ENCODE measurements at places on chromosomes 6 and 20.

- DNase-seq, result no peak
These were observed 186.0 kb downstream of the TAF4 start for GRCh38 chr20:61879694-61880093.

DNA sequence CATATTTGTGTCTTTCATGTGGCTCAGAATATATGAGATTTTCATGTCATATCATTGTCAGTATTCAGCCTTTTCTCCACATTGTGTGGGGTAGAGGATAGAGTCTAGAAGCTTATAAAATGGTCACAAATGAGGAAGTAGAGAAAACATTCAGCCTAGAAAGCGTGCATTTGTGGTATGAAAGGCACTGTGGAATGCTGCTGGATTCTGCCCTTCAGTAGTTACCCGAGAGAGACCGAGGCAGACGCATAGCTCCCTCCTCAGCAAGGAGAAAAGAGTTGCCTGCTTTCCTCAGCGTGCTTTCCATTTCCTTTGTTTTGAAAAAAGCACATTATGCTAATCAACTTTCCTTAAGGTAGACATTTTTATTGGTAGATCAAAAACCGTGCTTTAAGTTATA lies 28.7 kb downstream of the MYB start:
- no peak for DNase-seq

GRCh38 chr6:56037601-56038000 lies 162.2 kb upstream of the BMP5 start:
- no peak for DNase-seq

GRCh38 chr6:113208726-113209125 lies 648.4 kb upstream of the MARCKS start:
- DNase-seq, result no peak

GRCh38 chr6:68901044-68901443 lies 266.0 kb downstream of the ADGRB3 start:
- DNase-seq, result no peak

DNA sequence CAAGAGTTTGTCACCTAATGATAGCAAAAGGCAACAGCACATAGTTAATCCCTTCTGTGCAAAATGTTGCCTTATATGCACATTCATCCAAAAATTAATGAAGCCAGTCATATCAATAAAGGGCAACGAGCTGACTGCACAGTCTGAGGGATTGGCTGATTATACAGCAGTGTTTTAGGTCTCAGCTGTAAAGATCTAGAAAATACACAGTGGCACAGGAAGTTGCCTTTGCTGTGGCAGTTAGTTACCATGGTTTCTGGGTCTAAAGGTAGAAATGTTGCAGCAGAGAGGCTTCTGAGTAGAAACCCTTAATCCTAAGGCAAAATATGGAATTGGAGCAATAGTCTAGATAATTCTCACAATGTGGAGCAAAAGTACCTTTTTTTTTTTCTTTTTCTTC lies 89.7 kb downstream of the SMPDL3A start:
- no peak for DNase-seq

DNA sequence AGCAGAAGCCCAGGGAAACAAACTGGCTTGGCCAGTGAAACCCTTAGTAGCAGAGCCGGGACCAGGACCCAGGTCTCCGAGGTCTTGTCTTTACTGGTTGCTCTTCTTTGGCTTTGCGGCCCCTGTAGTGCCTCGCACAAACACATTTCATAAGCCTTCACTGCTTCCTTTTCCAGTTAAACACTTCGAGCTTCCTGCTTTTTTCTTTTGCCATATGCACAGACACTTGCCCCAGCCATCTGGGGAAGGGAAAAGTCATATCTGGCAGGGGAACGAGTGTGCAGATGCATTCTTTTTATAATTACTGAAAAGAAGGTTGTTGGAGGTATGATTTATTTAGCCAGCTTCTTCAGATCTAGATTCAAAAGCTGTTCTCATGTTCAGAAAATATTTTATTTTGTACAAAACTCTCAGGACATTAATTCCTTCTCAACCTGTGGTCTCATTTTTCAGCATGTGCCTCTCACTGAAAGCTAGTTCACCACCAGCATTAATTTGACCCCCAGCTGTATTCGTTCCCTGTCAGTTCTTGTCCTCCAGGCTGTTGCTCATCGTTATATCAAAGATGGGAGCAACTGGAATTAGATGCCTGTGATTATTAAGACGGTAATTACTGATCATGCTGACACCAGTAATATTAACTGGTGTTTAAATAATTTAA lies 19.2 kb downstream of the KLHL32 start:
- no peak for DNase-seq

DNA sequence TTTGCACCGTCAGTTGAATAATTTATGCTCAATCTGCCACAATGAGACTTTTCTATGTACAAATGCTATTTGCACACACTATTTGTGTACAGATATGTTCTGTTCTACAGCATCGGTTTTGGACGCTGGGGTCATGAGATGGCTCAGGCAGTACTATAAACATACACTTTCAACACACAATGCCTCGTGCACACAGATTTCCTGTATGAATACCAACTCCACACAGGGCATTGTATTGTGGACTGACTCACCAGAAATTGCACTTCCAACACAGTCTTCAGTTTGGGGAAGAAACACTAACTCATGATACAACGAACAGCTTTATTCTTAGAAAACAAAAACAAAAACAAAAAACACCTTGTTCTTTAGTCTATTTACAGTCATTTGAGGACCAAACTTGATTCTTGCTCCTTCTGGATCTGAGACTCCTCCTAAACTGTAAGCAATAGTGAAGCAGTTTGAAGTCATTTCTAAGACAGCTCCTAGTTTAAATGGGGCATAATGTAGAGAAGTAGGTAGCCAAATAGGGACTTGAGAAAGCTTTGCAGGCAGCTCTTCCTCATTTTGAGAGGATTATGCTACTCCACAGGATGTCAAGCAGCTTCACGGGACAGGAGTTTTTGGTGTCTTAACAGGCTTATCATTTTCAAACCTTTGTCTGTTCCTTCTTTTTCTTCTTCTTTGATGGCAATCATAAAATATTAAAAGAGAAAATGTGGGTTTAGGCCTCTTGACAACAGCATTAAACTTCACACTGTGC lies 33.7 kb downstream of the GJA10 start:
- DNase-seq, result no peak

- no peak for DNase-seq
These were observed 152.7 kb upstream of the ENPP5 start for GRCh38 chr6:46323312-46323965.

DNA sequence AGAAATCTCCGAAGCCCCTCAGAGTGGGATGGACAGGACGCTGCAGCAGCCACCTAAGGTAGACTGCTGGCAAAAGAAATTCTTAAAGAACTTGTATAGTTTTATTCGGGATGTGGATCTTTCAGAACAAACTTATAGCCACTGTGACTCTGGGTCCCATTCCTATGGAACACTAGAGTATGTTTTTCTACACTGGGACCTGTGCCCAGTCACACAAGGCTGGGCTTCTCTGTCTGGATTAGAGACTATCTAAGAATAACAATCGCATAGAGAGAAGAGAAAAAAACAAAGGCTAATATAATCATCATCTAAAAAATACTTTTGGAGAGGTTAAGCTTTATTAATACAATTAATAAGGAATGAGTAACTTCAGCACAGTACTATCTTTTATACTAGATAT lies 28.9 kb downstream of the RMND1 start:
- DNase-seq, result no peak

GRCh38 chr6:20706238-20706938 lies 172.1 kb downstream of the CDKAL1 start:
- DNase-seq, result no peak

- no peak for DNase-seq
These were observed 308.5 kb downstream of the BMP7 start for GRCh38 chr20:56957737-56958553.

DNA sequence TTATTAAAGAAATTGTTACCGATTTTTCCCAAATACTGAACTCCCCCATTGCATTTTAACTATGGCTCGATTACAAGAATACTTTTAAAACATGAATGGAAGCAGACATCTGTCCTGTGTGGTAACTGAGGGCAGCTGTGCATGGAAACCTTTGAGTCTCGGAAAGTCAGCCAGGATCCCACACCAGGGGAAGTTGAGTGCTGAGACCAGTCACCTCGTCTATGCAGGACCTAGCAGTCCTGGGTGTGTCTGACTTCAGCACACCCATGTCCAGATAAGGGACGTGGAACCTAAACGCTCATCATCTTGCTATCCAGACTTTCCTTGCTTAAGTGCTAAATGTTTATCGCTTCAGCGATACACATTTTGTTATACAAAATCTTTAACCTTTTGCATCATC lies 6.1 kb downstream of the RIN2 start:
- no peak for DNase-seq

GRCh38 chr6:150586850-150587359 lies 12.8 kb upstream of the PLEKHG1 start:
- no peak for DNase-seq

DNA sequence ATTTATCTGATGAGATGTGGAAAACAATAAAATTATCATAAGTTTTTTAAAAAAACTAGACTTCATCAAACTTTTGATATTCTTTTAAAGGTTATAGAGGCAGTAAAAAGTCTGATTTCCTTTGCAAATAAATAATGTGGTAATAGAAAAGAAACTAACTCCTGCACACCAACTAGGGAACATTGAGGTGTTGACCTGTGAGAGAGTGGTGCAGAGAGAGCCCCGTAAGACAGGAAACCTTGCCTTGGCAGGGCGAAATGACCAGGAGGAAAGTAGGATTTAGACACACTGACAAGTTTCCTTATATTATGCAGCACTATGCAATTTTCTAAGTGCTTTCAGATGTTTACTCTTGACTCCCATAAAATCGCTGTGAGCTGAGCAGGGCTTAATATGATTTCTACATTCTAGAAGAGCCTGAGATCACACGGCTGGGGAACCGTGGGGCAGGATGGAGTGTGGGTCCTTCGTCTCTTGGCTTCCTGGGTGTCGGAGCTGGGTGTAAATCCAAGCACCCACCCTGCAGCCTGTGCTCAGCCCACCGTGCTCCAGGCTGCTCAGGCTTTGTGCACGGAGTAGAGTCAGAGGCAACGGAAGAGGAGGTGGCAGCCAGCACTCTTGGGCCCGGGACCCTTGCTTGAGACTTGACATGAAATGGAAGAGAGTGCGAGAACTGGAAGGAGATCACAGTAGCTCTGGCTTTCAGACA lies 61.3 kb upstream of the FOXQ1 start:
- DNase-seq, result no peak
